ENCODE measurements at places on chromosomes 7 and 10.

GRCh38 chr7:79361214-79361613, 92.3 kb downstream of the MAGI2 start:
- no peak for DNase-seq

GRCh38 chr10:15341502-15342128, 29.5 kb downstream of the FAM171A1 start:
- no peak for DNase-seq

DNA sequence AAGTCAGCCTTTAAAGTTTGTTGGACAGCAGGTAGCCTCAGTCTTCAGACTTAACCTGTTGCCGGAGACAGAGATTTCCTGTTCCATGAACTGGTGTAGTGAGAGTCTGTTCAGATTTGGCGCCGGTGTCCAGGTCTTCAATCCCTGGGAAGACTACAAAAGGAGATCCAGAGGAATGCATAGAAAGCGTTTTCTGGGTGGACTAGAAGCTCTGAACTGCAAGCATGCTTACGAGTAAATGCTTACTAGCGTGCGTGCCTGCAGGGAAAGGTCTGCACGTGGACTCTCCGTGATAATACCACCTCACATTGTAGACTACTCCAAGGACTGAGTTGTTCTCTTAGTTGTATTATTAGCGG, 878 bp downstream of the GLRX3 start:
- DNase-seq: no peak

DNA sequence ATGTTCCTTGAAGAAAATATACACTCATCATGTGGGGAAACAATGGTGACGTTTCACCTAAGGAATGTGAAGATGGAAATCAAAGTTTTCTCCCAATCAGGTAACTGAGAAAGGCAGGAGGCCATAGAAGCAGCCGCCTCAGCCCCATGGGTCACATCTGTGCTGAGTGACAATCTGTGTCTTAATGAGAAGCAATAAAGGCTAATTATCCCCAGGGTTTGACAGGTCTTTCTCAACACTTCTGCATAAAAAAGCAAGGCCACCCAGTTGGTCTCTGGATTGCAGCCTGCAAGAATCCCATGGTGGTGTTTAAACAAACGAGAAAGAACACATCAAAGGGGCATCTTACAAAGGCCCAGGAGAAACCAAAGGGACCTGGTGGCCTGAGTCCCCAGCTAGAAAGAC, 91.1 kb upstream of the TNS3 start:
- DNase-seq: no peak

GRCh38 chr10:49151481-49151880, 17.7 kb upstream of the FAM170B start:
- DNase-seq: no peak

All from CD4-positive, alpha-beta T cell treated with Interleukin-6 for 4 hours (primary cell).